SK-MEL-5 (cell line): ENCODE measurements at places on chromosomes 5 and 9.

- DNase-seq: no peak
These were observed 138.8 kb downstream of the ROR2 start for GRCh38 chr9:91811024-91811909.

DNA sequence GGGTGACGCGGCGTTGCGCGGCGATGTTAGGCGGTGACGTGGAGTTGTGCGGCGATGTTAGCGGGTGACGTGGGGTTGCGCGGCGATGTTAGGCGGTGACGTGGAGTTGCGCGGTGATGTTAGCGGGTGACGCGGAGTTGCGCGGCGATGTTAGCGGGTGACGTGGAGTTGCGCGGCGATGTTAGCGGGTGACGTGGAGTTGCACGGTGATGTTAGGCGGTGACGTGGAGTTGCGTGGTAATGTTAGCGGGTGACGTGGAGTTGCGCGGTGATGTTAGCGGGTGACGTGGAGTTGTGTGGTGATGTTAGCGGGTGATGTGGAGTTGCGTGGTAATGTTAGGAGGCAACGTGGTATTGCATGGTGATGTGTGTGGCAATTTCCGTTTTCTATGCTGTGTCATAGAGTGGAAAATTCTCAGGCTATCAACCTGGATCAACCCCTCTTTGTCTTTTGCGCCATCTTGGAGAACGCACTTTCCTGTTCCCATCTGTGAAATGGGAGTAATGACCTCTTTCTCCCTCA lies 76.0 kb downstream of the ANKRD33B start:
- DNase-seq: no peak

DNA sequence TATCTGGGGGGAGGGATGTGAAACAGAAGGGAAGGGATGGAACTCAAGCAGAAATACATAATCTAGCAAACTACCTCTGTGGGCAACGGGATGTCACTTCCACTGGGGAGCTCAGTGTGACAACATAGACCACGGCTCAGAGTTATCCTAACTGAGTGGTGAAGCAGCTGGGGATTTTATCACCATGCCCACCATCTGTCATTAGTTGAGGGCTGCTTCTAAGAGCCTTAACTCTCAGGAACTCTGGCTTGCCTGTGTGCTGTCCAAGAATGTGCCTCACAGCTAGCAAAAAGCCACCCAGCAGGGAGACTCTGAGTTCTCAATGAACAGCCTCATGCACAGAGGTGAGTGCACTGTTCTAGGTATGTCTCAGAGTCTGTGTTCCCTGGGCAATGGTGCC lies 90.6 kb upstream of the CXCL14 start:
- DNase-seq: no peak

DNA sequence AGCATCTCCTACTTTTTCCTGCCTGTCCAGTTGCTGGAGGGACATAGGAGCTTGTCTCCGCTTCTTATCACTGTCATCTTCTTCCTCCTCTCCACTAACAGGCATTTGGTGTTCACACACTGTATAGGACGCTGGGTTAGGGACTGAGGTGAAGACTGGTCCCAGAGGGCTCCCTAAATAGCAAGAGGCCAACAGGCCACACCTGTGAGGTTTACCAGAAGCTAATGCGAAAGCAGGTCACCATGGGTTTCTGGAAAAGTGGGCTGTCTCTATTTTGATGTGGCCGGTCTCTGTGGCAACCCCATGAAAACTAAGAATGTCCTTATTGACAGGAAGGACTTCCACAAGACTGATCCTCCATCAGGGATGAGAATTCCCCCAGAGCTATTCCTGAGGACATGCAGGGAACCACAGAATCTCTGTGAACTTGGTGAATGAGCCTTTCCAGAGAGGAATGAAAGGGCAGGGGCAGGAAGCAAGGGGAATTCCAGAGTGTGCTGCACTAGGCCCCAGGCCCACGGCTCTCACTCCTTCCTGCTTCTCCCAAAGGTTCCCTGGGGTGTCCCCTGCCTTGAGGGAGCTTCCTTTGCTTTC lies 61.7 kb downstream of the DAP start:
- DNase-seq: peak; percentile 34

- DNase-seq: no peak
These were observed 388.8 kb downstream of the CDK5RAP2 start for GRCh38 chr9:120191141-120191540.

GRCh38 chr5:73104326-73104725 lies 16.0 kb upstream of the TMEM171 start:
- peak; percentile 61 for DNase-seq

DNA sequence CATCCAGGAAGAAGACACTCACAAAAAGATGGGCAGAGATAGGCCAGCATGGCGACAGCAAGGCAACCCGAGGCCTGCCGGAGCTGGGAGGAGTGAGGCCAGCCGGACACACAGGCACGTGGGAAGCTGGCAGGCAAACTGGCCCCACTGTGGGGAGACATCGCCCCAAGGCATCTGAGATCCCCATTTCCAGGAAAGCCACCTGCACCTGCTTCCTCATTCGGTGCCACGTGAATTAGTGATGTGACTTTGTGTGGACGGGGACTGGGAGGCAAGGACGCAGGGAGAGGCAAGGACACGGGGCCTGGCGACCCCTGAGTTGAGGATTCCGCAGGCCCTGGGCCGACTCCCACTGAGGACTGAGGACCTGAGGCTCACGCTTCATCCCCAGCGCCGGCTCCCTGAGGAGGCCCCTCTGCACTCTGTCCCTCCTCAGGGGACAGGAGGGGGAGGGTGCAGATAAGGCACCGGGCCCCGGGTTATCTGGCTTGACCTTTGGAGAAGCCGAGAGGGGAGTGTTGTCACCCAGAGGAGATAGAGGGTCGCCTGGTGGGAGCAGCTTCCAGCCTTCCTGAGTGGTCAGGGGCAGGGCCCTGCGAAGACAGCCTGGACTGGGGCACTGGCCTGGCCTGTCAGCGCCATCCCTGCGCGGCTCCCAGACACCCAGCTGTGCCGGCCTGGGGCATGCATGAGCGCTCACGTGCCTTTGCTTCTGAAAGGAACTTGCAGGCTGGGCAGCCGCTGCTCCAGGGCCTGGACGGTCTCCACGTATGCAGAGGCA lies 39.7 kb downstream of the NDUFS6 start:
- no peak for DNase-seq

DNA sequence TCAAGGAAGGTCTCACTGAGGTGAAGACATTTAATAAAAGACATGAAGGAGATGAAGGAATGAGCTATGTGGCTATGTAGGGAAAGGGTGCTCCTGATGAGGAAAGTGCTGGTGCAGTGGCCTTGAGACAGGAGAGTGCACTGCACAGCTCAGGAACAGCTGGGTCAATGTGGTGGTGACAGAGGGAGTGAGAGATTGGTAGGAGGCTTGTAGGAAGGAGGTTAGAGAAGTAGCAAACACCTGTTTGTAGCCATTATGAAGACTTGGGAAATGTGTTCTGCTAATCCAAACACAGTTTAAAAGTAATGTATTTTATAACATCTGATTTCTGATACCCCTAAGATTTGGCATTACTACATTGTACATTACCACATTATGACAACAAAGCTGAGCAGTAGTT lies 115.1 kb upstream of the MTAP start:
- DNase-seq: no peak

DNA sequence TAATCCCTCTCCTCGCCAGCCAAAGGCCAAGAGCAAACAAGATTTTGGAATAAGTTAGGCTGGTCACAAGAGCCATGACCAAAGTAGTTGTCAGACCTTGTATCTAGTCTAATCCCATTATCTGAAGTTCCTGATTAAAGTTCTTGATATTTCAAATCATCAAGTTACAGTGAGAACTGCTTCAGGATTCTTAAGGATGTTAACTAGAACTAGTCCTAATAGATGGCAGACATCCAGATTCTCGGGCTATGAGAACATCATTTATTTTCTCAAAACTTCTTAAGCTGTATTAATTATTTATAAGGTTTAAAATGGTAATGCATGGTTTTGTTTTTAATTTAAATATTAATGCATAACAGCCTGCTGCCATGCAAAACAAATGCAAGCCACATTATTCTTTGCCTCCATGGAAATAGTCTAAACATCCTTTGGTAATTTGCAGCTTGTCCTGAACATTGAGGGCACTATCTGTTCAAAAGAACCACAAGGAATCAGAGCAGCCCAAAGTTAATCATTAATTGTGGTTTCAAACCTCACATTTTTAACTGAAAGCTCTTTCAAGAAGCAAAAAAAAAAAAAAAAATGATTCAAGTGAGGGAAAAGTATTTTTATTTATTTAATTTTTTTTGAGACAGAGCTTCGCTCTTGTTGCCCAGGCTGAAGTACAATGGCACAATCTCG lies 95.1 kb downstream of the TTC39B start:
- no peak for DNase-seq

DNA sequence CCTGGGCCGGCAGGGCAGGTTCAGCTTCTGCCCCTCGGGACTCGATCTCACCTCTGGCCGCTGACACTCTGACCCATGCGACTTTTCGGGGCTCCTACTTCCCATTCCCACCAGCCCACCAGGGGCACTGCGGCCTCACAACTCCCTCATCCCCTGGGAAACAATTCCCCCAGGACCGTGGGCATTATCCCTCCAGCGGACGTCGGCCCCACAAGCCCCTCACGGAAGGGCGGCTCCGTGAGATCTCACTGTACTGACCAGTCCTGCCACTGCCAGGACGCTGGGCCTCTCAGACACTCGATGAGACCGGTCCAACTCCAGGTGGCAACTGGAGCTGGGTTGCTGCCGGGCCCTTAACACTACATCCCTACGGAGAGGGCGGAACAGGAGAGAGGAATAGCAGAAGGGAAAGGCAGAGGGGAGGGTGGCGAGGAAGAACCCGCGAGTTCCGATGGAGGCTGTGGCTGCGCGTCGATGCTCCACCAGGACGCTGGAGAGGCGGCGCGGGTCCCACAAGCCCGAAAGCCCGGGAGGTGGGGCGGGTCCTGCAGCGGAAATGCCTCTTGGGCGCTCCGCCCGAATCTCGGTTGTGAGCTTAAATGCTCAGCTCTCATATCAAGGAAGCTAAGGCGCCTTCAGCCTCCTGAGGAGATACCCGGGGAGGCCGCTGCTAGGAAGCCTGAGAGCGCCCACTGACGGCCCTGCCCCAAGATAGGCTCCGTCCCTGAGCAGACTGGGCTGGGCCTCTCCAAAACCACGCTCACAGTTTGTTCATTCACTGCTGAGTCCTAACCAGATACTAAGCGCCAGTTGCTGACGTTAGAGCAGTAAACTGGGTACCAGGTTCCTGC lies 36.3 kb downstream of the VCP start:
- no peak for DNase-seq
